ENCODE measurements at places on chromosomes 3 and 15.

- no peak for DNase-seq
These were observed 35.0 kb downstream of the MTMR10 start for GRCh38 chr15:30956216-30957124.

GRCh38 chr15:58704155-58704865 lies 45.2 kb downstream of the ADAM10 start:
- DNase-seq: no peak

GRCh38 chr15:70054366-70054765 lies 43.4 kb downstream of the TLE3 start:
- no peak for DNase-seq

DNA sequence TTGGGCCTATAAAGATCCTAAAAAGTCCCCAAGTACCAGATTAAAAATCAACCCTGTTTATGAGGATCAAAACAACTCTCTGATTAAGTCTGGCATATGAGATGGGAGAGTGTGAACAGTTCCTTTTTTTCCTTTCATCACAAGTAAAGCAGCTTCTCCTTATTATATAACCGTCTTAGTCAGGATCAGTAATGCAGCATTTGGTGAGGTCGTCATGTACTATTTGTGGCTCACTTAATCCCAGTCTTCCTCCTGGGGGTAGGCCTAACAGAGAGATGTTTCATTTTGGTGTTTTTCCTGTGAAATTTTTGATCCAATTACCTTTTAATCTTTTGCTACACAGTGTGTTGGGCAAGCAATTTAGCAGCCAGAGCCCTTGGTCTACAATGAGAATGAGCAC lies 333.1 kb upstream of the KCNMB2 start:
- no peak for DNase-seq

GRCh38 chr3:197309528-197310361 lies 11.3 kb upstream of the DLG1 start:
- DNase-seq: no peak

GRCh38 chr3:134473868-134474546 lies 11.8 kb downstream of the ANAPC13 start:
- peak; percentile 56 for DNase-seq

Data from stimulated activated CD8-positive, alpha-beta memory T cell treated with anti-CD3 and anti-CD28 coated beads, Interleukin-4, amount 100 ng/mL, for 24 hours (primary cell).